ENCODE measurements at places on chromosomes 3 and 15.
A peak's percentile ranks its signal among the peaks of the same experiment; 100 is the strongest.

GRCh38 chr15:77413699-77414349, 6.1 kb downstream of the PEAK1 start:
- H3K27me3 ChIP-seq: no peaks in the 10 kb centered on the region
- DNase-seq: no peak
- H3K4me3 ChIP-seq: no peak overlapping the region
- peaks cover 3% of the 10 kb centered on the region for H3K36me3 ChIP-seq

DNA sequence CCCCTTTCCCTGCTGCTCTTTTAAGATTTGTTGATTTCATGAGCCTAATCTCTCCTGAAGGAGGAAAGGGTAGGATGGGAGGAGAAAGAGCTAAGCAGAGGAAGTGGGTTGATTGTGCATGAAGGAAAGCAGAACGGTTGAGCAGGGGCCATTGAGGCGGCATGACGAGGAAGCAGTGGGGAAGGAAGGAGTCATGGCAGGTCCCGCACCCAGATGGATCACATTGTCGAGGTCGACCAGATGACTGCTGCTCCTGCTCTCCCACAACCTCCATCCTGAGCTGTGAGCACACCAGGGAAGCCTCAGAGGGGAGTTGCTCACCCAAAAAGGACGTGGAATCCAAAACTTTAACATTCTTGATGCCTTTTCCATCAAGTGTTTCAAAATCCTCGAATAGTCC, 42.8 kb downstream of the ABTB1 start:
- DNase-seq: no peak
- no peak overlapping the region for H3K27ac ChIP-seq
- H3K36me3 ChIP-seq: no peaks in the 10 kb centered on the region
- H3K27me3 ChIP-seq: peaks cover 4% of the 10 kb centered on the region

DNA sequence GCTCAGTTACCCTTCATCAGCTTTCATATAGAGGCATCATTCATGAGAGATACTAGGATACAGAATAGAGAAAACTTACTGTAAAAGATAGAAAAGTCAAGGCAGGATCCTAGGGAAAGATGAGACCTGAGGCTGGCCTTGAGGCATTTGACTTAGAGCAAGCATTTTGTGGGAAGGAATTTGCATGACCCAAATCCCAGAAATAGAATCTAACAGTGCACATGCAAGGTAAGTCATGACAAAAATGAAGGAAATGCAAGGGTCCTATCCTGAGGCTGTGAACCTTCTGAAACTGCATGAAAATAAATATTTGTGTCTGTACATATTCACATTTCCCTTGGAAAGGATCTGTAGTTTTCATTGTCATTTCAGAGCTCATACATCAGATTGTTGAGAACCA, 122.3 kb downstream of the HCN4 start:
- peaks cover 5% of the 10 kb centered on the region for H3K4me1 ChIP-seq
- no peak overlapping the region for H3K27ac ChIP-seq
- H3K4me3 ChIP-seq: no peak overlapping the region

- peaks cover 1% of the 10 kb centered on the region for H3K27me3 ChIP-seq
- H3K36me3 ChIP-seq: peaks cover 18% of the 10 kb centered on the region
- H3K27ac ChIP-seq: no peak overlapping the region
- H3K4me3 ChIP-seq: peak overlapping the region; percentile 19
- peaks cover 46% of the 10 kb centered on the region for H3K4me1 ChIP-seq
- DNase-seq: no peak
Measured at GRCh38 chr3:192864941-192865340, 52.7 kb downstream of the MB21D2 start.

GRCh38 chr3:29552051-29552450, 271.2 kb downstream of the RBMS3 start:
- no peaks in the 10 kb centered on the region for H3K36me3 ChIP-seq
- peaks cover 5% of the 10 kb centered on the region for H3K4me1 ChIP-seq
- no peak overlapping the region for H3K4me3 ChIP-seq
- no peaks in the 10 kb centered on the region for H3K27me3 ChIP-seq
- DNase-seq: no peak

DNA sequence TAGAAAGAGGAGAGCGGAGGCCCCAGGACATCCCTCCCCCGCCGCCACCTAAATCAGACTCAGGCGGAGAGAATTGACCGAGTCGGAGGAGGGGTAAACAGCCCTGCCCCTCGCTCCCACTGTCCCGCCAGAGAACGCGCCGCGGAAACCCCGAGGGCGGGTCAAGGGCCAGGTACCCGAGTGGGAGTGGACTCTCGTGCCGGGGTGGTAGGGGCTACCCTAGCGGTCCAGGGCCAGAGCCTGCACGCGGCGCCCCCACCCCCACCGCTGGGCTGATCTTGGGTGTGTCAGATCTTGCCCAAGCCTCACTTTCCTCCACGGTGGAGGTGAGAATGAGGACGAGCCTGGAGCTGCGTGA, 19.0 kb downstream of the SPATA12 start:
- H3K27ac ChIP-seq: no peak overlapping the region
- H3K36me3 ChIP-seq: no peaks in the 10 kb centered on the region
- peak overlapping the region; percentile 68 for H3K4me3 ChIP-seq
- H3K27me3 ChIP-seq: peaks cover 60% of the 10 kb centered on the region

DNA sequence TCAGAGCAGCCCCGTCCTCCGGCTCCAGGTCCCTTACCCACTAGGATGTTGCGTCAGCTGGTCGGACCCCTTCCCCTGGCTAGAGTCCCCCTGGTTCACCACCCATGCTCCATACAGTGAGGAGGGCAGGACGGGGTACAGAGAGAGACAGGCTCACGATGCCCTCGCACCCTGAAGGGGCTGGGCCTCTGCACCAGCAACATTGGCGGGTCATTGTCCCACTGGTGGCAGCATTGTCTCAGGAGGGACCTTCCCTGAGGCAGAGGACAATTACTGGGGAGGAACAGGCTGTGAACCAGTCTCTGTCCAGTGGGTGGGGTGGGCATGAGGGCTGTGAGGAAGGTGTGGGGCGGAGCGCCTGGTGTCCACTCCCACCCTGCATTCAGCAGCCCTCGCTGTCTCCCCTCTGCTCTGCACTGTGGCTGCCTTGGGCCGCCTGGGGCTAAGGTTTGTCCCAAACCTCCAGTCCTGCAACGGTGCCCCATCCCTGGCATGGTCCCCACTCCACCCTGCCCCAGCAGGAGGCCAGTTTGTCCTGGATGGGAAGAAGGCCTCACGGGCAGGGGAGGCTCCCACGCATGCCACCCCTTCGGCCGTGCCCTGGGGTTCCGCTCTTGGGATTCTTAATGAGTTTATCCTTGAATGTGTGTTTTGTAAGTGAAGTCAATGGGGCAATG, 48.0 kb upstream of the KLF13 start:
- peaks cover 2% of the 10 kb centered on the region for H3K27me3 ChIP-seq
- no peaks in the 10 kb centered on the region for H3K36me3 ChIP-seq
- DNase-seq: peak; percentile 53
- H3K4me3 ChIP-seq: no peak overlapping the region
- H3K27ac ChIP-seq: no peak overlapping the region

GRCh38 chr3:114756506-114757279, 390.4 kb downstream of the ZBTB20 start:
- H3K27ac ChIP-seq: no peak overlapping the region
- H3K4me1 ChIP-seq: no peaks in the 10 kb centered on the region
- H3K36me3 ChIP-seq: no peaks in the 10 kb centered on the region
- no peak overlapping the region for H3K4me3 ChIP-seq
- no peak for DNase-seq

DNA sequence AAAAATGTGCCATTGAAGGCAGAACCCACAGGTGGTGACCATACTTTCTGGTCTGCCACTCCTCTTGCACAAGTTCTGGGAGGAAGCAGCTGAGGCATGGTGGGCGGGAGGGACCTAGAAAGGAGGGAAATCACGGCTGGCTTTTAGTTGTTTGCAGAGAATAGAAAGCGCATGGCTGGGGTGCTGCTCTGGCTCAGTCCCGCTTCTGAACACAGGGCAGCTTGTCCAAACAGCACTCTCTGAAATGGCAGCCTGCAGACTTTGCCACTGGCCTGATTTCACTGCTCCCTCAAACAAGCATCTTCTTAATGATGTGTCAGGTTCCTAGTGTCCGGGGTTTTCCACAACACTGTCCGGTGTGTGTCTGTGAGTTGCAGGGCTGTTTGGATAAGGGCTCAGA, 76.7 kb downstream of the AAGAB start:
- H3K27ac ChIP-seq: peak overlapping the region; percentile 5
- H3K4me1 ChIP-seq: peaks cover 53% of the 10 kb centered on the region
- peaks cover 59% of the 10 kb centered on the region for H3K36me3 ChIP-seq
- DNase-seq: no peak
- no peaks in the 10 kb centered on the region for H3K27me3 ChIP-seq

DNA sequence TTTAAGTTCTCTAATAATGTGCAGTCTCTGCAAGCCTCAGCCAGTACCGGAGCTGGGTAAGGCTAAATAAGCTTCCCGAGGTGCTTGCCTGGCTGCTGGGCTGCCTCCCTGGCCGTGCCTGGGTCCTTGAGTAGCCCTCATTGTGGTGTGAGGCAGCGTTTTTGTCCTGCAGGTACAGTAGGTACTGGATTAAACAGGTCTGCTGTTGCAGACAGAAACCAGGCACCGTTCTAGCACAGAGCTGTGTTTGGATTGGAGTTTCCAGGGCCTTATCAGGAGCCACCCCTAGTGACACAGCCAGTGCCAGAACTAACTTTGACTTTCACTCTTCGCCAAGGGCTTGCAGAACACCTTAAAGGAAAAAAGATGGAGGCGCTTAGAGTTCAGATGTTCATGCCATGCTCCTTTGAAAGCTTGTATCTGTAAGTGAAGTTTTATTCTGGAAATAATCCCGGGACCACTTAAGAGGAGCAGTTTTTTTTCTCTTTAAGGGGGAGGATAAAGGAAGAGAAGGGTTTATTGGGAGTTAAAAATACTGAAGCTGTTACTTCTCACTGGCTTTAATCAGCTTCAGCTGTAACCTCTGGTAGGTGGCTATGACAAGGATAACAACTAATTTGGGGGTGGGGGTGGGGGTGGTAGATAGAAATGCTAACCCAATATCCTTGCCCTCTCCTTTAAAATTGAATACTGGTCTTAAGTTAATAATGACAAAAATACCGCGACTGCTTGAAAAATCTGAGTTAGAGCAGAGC, 126.8 kb downstream of the MITF start:
- H3K4me3 ChIP-seq: no peak overlapping the region
- no peaks in the 10 kb centered on the region for H3K27me3 ChIP-seq
- H3K27ac ChIP-seq: no peak overlapping the region

- no peak for DNase-seq
- H3K27ac ChIP-seq: no peak overlapping the region
- H3K4me1 ChIP-seq: peaks cover 8% of the 10 kb centered on the region
- no peak overlapping the region for H3K4me3 ChIP-seq
- H3K27me3 ChIP-seq: peaks cover 4% of the 10 kb centered on the region
- no peaks in the 10 kb centered on the region for H3K36me3 ChIP-seq
Measured at GRCh38 chr3:129031476-129032215, 28.9 kb upstream of the GP9 start.

DNA sequence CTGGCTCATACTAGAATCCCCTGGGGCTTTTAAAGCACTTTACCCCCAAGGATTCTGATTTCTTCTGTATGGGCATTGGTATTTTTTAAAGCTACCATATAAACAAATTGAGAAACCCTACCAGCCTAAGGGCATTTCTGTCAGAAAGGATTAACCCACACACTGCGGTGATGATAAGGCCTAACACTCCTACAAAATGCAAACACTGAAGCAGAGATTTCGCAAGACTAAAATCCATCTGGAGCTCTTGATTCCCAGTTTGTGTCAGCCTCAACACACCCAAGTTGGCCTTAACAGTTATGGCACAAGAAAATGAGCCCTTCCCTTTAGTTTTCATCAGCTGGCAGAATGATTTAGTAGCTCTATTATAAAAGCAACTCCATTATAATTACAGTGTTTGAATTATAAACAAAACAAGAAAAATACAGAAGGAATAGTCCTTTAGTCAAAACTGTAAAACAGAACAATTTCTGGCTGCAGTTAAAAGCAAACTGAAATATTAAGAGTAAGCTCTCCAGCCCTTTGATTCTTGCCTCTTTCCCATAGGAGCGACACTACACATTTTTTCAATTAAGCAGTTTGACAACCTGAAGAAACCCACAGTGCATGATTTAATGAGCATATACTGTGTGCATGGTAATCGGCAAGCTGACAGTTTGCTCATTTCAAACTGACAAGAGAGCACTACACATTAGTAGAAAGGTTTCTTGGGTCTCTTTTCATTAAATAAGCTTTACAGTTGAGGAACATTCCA, 441.2 kb downstream of the FHIT start:
- H3K36me3 ChIP-seq: no peaks in the 10 kb centered on the region
- no peak for DNase-seq
- no peaks in the 10 kb centered on the region for H3K27me3 ChIP-seq

- H3K4me1 ChIP-seq: peaks cover 2% of the 10 kb centered on the region
- no peak overlapping the region for H3K27ac ChIP-seq
- no peak for DNase-seq
- H3K27me3 ChIP-seq: no peaks in the 10 kb centered on the region
- no peaks in the 10 kb centered on the region for H3K36me3 ChIP-seq
Measured at GRCh38 chr3:31878231-31878838, 102.7 kb downstream of the OSBPL10 start.

- peaks cover 2% of the 10 kb centered on the region for H3K4me1 ChIP-seq
- no peak overlapping the region for H3K4me3 ChIP-seq
- H3K36me3 ChIP-seq: no peaks in the 10 kb centered on the region
- H3K27ac ChIP-seq: no peak overlapping the region
- peaks cover 21% of the 10 kb centered on the region for H3K27me3 ChIP-seq
Measured at GRCh38 chr3:127131424-127132170, 61.3 kb upstream of the PRR23E start.

GRCh38 chr15:66941791-66942190, 123.6 kb upstream of the SMAD3 start:
- H3K4me1 ChIP-seq: peaks cover 7% of the 10 kb centered on the region
- H3K27me3 ChIP-seq: no peaks in the 10 kb centered on the region
- H3K4me3 ChIP-seq: no peak overlapping the region
- no peak for DNase-seq

DNA sequence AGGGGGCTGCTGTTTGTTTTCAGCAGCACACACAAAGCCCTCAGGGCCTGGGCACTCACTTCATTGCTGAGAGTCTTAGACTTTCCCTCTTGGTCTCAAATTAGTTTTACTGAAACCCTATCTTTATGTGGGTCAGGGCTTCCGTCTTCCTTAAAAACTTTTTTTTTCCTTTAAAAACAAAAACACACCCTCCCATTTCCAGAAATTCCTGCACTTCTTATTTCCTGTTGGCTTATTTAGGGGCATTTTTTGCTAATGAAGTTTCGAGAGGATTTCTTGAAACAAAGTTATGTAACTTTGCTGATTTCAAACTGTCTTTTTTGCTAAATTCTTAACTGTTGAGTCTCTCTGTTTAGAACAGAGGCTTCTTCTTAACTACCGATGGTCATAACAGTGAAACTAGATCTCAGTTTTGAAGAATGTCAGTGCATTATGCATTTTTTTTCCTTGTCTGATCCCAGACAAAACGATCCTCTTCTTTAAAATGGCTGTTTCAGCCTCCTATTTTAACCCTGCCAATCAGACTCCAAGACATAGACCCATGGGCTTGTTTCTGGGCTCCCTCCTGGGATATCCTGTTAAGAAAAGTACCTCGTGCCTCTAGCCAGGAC, 23.3 kb downstream of the ANAPC13 start:
- no peaks in the 10 kb centered on the region for H3K4me1 ChIP-seq
- no peak overlapping the region for H3K4me3 ChIP-seq
- no peak overlapping the region for H3K27ac ChIP-seq
- H3K36me3 ChIP-seq: no peaks in the 10 kb centered on the region
- peaks cover 21% of the 10 kb centered on the region for H3K27me3 ChIP-seq
